NCI-H1417 treated with DMSO at 0.1 percent for 48 hours (cell line): ENCODE measurements at places on chromosomes 5 and 9.

DNA sequence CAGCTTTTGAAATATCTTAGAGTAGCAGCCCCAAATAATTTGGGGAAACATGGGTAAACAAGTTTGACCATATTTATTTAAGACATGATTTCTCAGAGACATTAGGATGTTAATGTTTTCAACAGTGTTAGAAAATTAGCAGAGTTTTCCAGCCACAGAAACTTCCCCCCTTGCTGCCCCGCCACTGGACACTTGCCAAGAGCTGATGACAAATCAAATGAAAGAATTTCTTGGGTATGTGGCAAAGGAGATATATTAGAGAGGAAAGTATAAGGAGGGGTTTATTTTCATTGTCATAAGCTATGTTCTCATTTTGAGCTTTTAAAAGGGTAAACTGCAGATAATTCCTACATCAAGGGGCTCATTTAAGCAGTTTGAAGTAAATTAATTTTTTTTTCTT is 15.9 kb downstream of the GABRA1 start:
- DNase-seq = no peak

GRCh38 chr5:78416677-78417425 is 56.4 kb downstream of the SCAMP1 start:
- no peak for DNase-seq

DNA sequence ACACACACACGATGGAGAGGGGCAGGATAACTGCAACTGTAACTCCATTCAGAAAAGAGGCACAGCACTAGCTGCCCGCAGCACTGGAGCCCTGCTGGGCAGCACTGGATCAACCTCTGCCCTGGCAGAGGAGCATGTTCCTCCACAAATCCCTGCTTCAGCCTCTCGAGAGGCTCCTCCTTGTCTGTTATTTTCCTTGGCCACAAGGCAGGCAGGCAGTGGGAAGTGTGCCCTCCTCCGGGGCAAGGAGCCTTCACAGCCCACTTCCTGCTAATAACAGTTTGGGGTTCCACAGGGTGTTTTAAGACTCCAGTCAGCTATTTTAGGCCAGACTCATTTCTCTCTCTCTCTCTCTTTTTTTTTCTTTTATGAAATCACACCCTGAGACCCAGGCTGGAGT is 11.8 kb downstream of the FXN start:
- no peak for DNase-seq

DNA sequence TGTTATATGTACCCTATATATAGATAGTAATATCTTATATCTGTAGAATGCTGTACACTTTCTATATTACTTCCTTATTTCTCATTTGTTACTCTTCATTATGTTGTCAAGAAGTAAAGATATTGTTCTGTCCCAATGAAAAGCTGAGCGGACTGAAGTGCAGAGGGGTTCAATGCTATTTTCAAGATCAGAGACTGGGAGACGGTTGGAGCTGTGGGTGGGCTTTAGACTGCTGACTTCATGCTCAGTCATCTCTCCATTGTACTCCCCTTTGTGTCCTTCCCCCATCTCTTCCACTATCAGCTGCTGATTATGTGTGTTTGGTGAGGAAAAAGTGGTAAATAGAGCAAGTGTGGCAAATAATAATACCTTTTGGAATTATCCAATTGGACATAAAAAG is 532.3 kb upstream of the ZNF608 start:
- no peak for DNase-seq

- no peak for DNase-seq
Measured at GRCh38 chr9:3740690-3741419, 215.1 kb upstream of the RFX3 start.

- DNase-seq = no peak
Measured at GRCh38 chr9:121362813-121363621, 7.0 kb downstream of the STOM start.

- no peak for DNase-seq
Measured at GRCh38 chr9:102434545-102434944, 560.6 kb upstream of the CYLC2 start.

DNA sequence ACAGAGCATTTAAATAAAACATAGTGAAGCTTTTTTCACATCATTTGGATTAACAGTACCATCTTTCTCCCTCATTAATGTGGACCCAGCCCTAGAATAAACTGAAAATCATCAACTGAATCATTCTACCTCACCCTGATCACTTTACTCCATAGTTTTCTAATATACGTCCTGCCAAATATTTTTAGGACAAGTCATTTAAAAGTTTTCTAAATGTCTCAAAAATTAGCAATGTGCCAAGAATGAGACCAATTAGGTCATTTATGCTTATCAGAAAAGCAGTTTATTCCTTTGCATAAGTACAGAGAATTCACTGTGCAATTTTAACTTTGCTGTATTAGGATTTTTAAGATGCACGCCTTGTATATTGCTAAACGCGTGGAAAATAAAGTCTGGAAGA is 284.4 kb downstream of the PIK3R1 start:
- no peak for DNase-seq

GRCh38 chr5:5473226-5473625 is 50.7 kb downstream of the ICE1 start:
- DNase-seq = no peak

- DNase-seq = no peak
Measured at GRCh38 chr5:83000428-83000827, 76.8 kb downstream of the TMEM167A start.

- DNase-seq = no peak
Measured at GRCh38 chr5:32455311-32455710, 10.8 kb upstream of the ZFR start.

DNA sequence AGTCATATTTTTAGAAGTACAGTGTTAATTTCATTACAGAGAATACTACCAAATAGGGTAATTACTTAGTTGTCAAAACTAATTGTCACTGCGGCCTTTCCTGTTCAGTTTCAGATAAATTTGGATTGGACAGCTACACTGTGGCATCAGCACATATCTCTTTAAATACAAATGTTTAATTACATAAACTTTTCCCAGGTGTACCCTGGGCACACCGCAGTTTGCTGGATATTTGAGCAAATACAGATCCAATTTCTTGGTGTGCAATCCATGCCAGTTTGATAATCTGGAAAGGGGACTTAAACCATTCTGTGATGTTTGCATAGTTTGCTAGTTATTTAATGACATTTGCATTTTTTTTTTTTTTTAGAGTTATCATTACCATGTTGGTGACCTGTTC is 10.8 kb downstream of the ATP6V0E1 start:
- no peak for DNase-seq

GRCh38 chr5:33059081-33059480 is 348.0 kb downstream of the NPR3 start:
- DNase-seq = no peak

DNA sequence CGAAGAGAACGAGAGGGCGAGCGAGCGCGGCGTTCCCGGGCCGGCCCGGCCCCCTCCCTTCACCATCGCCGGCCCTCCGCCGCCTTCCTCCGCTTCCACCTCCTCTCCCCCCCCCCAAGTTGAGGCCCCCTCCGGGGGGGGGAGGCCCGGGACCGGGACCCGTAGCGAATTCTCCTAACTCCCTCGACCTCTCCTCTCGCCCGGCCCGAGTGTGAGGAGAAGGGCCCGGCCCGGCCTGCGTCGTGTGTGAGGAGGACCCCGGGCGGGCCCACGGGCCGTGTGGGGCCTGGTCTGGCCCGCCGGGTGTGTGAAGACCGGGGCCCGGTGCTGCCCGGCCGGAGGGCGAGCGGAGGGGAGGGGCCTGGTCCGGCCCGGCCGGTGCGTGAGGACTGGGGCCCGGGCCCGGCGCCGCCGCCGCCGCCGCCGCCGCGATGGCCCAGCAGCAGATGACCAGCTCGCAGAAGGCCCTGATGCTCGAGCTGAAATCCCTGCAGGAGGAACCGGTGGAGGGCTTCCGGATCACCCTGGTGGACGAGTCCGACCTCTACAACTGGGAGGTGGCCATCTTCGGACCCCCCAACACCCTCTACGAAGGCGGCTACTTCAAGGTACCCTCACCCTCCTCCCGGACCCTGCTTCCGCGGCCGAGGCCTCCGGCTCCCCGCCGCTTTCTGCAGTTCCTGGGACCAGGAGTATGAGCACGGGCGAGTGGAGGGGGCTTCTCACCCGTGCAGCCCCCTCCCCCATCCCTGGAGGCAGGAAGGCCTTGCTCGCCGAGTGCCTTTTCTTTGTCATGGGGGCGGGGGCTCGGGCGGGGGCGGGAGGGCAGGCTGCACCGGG is 587 bp downstream of the UBE2R2 start:
- DNase-seq = no peak

- DNase-seq = no peak
Measured at GRCh38 chr9:4297786-4298254, 2.0 kb downstream of the GLIS3 start.

DNA sequence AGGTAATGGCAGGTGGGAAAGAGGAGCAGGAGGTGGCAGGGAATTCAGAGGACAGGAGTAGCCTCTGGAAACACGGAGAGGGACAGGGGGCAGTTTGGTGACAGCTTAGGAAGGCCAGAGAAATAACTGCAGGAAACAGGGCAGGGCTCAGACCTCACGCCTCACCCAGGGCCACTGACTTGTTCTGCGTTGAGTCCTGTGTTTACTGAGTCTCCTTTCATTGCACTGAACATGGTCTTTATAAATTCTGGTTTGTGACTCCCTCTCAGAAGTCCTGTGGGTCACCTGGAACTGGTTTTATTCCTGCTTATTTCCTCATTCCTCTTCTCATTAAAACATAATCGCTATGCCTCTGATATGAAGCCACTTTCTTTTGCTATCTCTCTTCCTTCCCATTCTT is 55.2 kb upstream of the ZNF622 start:
- no peak for DNase-seq

GRCh38 chr5:74017786-74018211 is 391.8 kb downstream of the ARHGEF28 start:
- DNase-seq = no peak

GRCh38 chr5:178331491-178331996 is 98.9 kb upstream of the PHYKPL start:
- DNase-seq = no peak

- no peak for DNase-seq
Measured at GRCh38 chr9:135083831-135084230, 3.6 kb upstream of the OLFM1 start.
